ENCODE measurements at places on chromosomes 3 and 15. TPM values are rescaled to one million over a fixed set of nuclear protein-coding genes. Genes with fewer than 3 reads are reported as not detected.

GPR176 gene
- polyA plus RNA-seq, result 2.4 TPM

CFAP161 gene
- not detected for polyA plus RNA-seq

BMF gene
- polyA plus RNA-seq, result not detected

PRKCI gene
- 14.8 TPM for polyA plus RNA-seq

ITPR1 gene
- 6,657 TPM for polyA plus RNA-seq

SLC12A1 gene
- 3.5 TPM for polyA plus RNA-seq

RLBP1 gene
- polyA plus RNA-seq, result not detected

KCNAB1 gene
- 479 TPM for polyA plus RNA-seq

TMC3 gene
- polyA plus RNA-seq, result not detected

PLA2G4E gene
- polyA plus RNA-seq, result 0.07 TPM

PLSCR2 gene
- 9.1 TPM for polyA plus RNA-seq

DCLK3 gene
- not detected for polyA plus RNA-seq

All from Purkinje cell (primary cell).